ENCODE measurements at places on chromosomes 5 and 9.
A peak's percentile ranks its signal among the peaks of the same experiment; 100 is the strongest.

GRCh38 chr5:135287551-135287950 is 111.5 kb downstream of the MACROH2A1 start:
- no peak for DNase-seq

DNA sequence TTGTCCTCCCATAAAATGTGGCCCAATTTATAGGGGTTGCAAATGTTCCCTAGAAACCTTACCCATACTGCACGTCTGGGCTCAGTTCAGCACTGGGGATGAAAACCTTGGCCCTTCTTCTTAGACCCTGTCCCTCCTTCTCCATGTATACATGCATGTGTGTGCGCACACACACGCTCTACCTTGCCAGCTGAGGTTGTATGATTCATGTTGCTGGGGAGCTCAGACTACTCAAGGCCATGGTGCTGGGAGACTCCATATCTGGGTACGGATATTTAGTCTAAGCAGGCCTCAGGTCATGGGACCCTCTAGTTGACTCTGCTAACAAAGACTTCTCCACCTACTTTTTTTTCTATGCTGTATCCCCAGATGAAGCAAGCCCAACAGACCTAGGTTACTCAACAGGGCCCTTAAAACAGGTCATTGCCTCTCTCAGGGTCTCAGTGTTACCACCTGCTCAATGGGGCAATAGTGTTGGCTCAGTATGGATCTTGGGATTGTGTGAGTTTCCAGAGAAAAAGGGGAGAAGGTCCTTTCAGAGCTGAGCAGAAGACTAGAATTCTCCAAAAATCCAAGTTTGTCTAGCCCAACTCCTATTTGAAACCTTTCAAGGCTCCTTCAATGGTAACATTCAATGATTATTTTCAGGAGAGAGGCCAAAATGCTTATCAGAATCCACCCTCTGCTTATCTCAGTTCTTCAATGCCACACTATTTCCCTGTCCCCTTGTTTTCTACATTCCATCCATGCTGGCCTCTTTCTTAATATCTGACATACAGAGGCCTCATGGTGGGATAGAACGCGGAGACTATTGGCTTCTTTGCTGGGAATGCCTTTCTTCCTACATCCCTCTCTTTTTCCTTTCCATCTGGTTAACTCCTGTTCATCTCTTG is 123.6 kb upstream of the PITX1 start:
- no peak for DNase-seq

DNA sequence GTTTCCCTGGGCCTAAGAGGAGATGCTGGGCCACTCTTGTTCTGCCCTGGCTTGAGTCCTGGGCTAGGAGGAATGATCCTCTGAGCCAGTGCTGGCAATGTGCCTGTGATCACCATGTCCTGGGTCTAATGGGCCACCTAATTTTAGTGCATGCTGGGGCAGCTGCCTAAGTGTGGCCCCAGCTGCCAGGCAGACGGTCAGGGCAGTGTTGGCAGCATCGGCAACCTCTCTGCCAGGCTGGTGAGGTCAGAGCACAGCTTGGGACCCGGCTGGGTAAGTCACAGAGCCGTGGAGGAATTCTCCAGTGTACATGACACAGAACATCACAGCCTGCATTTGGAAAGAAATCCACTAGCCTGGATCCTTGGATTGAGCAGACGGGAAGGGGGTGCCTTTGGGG is 21.4 kb upstream of the PITX1 start:
- no peak for DNase-seq

GRCh38 chr5:107342371-107342770 is 328.4 kb downstream of the EFNA5 start:
- DNase-seq: no peak

DNA sequence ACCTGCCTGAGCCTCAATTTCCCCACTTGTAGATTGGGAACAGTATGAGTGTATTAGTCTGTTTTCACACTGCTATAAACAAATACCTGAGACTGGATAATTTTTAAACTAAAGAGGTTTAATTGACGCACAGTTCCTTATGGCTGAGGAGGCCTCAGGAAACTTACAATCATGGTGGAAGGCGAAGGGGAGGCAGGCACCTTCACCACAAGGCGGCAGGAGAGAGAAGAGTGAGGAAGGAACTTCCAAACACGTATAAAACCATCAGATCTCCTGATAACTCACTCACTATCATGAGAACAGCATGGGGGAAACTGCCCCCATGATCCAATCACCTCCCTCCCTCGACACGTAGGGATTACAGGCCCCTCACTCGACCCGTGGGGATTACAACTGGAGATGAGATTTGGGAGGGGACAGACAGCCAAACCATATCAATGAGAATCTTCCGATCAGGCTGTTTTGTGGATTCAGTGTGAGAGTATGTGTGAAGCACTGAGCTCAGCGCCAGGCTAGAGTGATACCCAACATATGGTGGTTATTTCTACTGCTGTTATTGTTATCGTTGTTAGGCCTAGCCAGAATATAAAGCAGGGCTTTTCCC is 14.6 kb upstream of the LMX1B start:
- no peak for DNase-seq

- DNase-seq: no peak
Measured at GRCh38 chr9:35674025-35674361, 265 bp downstream of the CA9 start.

GRCh38 chr9:108551030-108551841 is 304.6 kb downstream of the ACTL7B start:
- DNase-seq: no peak

- peak; percentile 70 for DNase-seq
Measured at GRCh38 chr9:120928483-120929228, 2.1 kb upstream of the TRAF1 start.

DNA sequence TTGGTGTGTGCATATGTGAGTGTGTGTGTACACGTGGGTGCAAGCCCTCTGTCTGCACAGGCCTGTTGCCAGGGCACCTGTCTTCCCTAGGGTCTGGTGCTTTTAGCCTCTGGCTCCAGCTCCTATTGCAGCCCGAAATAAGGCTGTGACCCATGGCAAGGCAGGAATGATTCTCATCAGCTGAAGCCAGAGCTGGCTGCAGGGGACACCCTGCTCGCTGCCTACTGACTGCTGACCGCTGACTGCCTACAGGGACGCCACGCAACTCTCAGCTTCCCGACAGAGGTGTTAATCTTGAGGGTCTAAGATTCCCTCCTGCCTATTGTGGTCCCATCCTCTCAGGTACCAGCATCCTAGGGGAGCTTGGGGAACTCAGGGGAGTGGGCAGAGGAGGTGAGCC is at the start of gene MYOZ3:
MYOZ3 (plus strand) TSS at position 166 of the 400 bp plus-strand sequence. CDS start 1,691 bp downstream, outside the sequence.
- DNase-seq: no peak

DNA sequence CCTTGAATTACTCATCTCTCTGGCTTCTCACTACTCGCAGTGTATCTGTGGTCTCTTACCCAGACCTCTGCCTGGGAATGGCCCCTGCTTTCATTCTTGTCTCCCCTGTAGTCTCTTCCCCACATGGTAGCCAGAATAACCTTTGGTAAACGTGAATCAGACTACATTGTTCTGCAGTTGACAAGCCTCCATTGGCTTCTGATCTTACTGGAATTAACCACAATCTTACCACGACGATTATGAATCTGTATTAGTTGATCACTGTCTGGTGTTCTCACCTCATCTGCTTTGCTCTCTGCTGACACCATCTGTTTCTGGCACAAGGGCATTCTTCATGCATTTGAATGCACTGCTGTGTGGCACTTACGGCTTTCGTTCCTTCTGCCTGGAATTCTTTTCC is 781.2 kb downstream of the MTRR start:
- no peak for DNase-seq

DNA sequence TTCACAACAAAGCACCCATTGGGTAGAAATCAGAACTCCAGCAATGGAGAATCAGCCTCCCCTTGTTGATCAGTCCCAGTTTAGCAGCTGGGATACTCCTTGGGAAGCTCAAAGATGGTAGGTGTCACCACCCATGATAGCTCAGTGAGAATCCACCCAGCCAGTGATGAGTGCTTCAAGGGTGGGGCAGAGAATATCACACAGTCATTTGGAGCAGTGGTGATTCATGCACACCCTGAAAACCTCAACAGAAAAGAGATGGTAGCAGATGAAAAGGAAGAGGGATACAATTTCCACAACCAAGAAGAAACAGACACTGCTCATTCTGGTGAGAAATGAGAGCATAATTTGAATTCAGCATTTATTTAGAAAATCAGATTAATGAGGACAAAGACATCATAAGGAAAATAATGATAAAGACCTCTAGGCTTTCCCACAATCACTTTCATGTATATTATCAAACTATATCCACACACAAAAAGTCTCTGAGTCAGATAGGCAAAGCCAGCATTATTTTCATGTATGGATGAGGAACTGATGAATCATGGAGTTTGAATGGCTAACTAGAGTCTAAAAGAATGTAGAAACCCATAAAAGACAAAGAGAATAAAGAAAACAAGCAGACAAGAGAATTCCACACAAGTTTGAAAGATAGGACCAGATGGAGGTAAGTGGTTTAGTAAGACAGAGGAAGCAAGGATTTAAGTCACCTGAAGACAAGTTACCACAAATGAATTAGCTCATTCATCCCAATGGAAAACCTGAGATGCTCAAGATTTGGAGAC is 82.9 kb downstream of the FEM1C start:
- DNase-seq: no peak

- no peak for DNase-seq
Measured at GRCh38 chr5:103901885-103902284, 339.3 kb upstream of the NUDT12 start.

- no peak for DNase-seq
Measured at GRCh38 chr9:98289614-98290201, 34.3 kb upstream of the TBC1D2 start.

GRCh38 chr5:132639706-132640130 is 18.3 kb upstream of the IL13 start:
- no peak for DNase-seq

DNA sequence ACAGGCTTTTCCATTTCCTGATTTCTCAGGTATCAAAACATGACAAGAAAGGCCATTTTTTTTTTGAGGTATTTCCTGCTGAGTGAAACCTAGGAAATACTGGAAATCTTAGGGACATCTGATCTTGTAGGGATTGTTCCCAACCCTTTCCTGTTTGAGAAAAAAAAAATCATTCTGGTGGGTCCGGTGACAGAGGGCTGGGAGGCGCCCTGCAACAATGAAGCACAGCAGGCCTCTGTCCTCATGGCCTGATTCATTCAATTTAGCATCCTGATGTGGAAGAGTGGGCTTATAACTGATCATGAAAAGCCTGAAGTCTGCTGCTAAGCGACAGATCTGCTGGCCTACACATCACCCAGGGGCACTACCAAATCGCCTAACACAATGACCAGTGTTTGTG is 3.0 kb upstream of the C9orf153 start:
- DNase-seq: no peak

GRCh38 chr9:8860086-8860485 is 1060.5 kb upstream of the DMAC1 start:
- DNase-seq: no peak

DNA sequence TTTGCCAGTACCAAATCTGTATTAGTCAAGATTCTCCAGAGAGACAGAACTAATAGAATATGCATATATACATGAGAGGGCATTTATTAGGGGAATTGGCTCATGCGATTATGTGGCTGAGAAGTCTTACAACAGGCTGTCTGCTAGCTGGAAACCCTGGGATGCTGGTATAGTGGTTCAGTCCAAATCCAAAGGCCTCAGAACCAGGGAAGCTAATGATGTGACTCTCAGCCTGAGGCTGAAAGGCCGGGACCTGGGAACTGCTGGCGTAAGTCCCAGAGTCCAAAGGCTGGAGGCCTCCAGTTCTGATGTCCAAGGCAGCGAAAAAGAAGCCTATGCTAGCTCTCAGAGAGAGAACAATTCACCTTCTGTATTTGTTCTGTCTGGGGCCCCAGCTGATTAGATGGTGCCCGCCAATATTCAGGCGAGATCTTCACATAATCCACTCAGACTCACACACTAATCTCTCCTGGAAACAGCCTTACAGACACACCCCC is 84.1 kb downstream of the KIAA1958 start:
- no peak for DNase-seq

DNA sequence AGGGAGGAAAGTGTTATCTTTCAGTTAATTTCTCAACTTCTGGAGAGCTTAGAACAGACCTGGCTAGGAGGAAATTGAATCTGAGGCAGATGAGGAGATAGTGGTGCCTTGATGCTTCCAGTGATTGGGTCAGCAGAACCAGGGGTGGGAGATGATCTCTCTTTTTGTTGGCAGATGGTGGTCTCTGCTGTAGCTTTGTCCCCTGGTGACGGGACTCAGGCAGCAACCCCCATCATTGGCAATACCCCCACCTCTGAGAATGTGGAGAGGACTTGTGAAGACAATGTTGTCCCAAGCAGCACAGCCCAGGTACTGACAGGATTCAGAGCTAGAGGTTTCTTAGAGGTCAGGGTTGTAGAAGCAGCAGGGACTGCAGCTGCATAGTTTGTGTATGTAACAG is 3.7 kb upstream of the PDCD6 start:
- no peak for DNase-seq

GRCh38 chr9:101427957-101428655 is 7.5 kb downstream of the ALDOB start:
- no peak for DNase-seq

DNA sequence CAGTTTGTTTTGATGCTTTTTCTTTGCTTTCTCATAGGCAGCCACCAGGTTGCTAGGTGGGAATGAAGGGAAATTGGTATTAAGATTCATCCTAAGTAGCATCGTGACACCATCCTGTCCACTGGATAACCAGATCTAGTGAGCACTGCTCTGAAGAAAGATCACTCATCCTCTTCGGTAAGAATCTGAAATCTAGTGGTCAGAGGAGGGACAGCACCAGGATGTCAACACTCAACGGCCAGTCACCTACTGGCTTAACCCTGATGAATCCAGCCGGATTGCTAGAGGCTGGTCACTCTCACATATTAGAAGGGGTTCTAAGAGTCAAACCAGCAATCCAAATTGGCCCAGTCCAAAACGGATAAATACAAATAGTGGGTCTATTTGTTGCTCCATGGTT is 50.8 kb downstream of the DCP2 start:
- DNase-seq: no peak

DNA sequence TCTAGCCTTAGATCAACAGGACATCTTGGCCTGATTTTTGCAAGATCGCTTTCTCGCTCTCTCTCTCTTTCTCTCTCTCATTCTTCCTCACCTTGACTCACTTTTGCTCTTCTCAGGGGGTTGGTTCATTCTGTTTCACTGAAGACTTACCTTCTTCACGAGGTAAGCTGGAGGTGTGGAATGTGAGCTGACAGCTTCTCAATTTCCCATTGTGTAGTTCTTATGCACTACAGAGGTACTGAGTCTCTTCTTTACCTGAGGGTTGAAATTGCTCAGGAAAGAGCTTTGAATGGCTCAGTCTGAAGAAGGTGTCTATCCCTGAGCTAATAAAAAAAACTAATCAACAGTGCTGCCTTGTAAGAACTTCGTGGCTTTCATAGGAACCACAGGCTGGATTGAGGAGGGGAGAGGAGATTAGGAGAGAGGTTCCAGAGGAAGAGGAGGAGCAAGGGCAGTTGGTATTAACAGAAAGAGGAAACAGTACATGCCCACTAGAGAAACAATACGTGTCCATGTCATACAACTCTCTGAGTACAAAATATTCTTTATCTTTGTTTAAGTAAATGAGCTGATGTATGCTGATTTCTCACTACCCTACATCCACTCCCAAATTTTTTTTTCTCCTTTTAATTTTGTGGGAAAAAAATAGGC is 192.2 kb downstream of the TMEM167A start:
- no peak for DNase-seq

All from activated CD8-positive, alpha-beta memory T cell treated with anti-CD3 and anti-CD28 coated beads for 48 hours (primary cell).